ENCODE measurements at places on chromosomes 3 and 15.

DNA sequence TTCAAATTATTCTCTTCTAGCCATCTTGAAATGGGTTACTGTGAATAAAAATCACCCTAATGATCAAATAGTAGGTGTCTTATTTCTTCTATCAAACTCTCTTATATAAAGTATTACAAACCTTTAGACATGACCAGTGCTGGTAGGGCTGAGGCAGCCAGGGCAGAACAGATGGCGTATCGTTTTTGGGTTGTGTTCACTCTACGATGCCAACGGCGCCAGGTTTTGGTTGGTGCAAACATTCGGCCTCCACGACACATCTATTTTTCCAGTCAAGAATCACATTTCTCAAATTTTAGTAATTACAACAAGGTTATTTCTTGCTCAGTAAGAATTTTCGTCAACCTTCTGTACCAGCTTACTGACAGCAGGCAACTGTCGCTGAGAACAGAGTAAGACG is 2.2 kb downstream of the RPL4 start:
- DNase-seq: no peak

- no peak for DNase-seq
Measured at GRCh38 chr15:88179562-88179961, 77.0 kb downstream of the NTRK3 start.

- DNase-seq: no peak
Measured at GRCh38 chr3:141275511-141275910, 43.9 kb downstream of the PXYLP1 start.

GRCh38 chr3:15520804-15521572 is 518 bp downstream of the COLQ start:
- DNase-seq: no peak

GRCh38 chr3:194265505-194265892 is 85.6 kb downstream of the CPN2 start:
- DNase-seq: no peak

DNA sequence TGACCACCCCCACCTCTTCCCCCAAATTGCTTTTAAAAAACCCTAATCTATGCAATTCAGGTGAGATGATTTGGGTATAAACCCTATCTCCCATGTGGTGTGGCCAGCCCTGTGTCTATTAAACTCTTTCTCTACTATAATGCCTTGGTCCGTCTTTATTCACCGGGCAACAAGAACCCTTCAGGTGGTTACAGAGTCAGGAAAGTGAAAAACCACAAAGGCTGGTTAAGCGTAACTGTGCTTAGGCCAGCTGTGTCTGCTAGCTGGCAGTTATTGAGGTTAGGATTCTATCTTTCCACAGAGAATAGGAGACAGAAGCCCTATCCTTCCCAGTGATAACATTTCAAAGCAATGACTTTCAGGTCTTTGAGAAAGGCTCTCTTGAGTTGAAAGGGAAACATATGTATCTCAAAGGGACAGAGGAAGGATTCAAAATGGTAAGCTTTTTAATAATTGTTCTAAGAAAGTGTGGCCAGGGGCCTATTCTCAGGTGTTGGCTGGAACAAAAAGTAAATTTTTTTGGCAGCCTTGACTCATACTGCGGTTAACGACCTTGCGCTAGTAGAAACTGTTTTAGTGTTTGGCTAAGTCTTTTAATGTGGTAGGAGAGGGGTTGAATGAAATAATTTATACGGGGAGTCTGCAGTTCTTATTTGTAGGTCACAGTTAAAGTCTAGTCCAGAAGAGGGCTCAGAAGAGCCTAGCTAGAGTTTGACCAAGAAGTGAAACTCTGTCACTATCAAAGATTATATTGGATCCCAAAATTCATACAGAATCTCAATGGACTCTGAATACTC is 89.0 kb downstream of the NPAP1 start:
- no peak for DNase-seq

All from LNCaP clone FGC (cell line).